M059J (cell line): ENCODE measurements at places on chromosomes 5 and 9.

DNA sequence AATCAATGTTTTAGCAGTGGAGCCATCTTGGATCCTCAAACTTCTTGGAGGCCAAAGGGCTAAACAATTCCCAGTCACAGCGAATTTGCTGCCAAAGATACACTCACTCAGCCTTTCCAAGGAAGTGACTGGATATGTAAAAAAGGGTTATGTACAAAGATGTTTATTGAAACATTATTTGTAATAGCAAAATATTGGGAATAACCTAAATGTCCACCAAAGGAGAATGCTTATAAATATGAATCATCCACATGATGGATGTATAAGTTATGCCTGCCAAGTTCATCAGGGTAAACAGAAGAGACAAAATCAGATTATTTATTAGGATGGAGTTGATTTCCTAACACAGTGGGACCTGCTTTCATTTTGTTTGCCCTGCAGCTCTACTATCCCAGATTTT lies 145.2 kb upstream of the ABCA1 start:
- DNase-seq = no peak

- DNase-seq = no peak
Measured at GRCh38 chr5:1302258-1302657, 7.4 kb upstream of the TERT start.

DNA sequence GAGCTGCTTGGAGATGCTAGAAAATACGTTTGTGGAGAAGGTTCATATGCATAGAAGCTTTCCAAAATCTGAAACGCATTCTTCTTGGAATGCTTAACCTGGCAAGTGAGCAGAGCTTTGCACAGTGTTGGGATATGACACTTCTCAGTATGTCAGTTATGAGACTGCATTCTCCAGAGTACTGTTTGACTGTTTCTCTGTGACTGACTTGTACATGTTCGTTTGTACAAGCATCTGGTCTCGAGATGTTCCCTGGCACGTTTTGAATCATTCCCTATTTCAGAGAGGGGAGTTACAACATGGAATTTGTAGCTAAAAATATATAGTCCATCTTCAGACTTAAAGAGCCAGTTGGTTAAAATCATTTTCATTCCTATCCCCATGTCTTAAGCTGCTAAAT lies 272.4 kb downstream of the ARRDC3 start:
- DNase-seq = no peak

DNA sequence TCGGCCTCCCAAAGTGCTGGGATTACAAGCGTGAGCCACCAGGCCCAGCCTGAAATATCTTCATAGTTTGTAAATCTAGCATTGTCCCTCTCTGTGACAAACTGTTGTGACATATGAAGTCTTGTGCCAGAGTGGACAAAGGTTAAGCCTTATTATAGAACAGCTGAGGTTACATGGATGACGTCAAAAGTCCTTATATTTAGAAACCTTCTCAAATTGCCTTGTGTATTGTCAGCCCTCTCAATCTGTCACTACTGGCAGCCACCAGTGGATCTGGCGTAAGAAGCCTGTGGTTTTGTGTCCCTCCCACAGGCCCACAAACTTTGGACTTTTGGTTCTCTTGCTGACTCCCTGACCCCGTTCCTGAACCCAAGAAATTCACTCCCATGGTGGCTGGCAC lies 79.4 kb upstream of the CCDC112 start:
- peak; percentile 27 for DNase-seq

- DNase-seq = no peak
Measured at GRCh38 chr5:1316588-1317340, 21.9 kb upstream of the TERT start.

GRCh38 chr5:99706160-99706559 lies 777.4 kb upstream of the CHD1 start:
- DNase-seq = no peak

- DNase-seq = no peak
Measured at GRCh38 chr9:72726947-72727346, 205.5 kb downstream of the TMC1 start.

- no peak for DNase-seq
Measured at GRCh38 chr5:172380301-172380986, 73.9 kb downstream of the SH3PXD2B start.

GRCh38 chr9:131635285-131635684 lies 90.0 kb downstream of the PRRT1B start:
- DNase-seq = peak; percentile 98

DNA sequence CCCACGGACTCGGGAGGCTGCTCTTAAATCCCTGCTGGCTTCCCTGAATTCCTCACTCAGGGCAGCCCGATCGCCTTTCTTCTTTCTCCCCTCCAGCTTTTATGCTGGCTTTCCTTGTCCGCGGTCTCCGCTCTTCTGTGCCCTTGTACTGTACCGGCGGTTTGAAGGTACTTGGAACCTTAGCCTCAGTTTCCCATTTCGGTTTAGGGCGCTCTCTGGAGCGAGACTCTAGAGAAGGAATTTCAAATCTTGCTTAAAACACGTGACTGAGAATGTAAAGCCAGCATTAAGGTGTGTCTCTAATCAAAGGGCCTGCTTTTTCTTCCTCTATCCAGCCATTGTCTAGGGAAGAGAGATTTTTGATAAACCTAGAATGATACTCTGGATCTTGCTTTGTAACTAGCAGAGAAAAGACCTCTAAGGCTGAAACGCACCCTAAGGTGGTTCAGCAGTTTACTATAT lies 650 bp downstream of the GPR107 start:
- DNase-seq = no peak

GRCh38 chr5:178193251-178193809 lies 6.2 kb upstream of the GMCL2 start:
- no peak for DNase-seq

GRCh38 chr9:31372799-31373587 lies 1011.5 kb upstream of the ACO1 start:
- peak; percentile 27 for DNase-seq

- DNase-seq = peak; percentile 56
Measured at GRCh38 chr9:91775011-91775707, 174.9 kb downstream of the ROR2 start.

GRCh38 chr5:73998489-73998888 lies 372.5 kb downstream of the ARHGEF28 start:
- DNase-seq = no peak

DNA sequence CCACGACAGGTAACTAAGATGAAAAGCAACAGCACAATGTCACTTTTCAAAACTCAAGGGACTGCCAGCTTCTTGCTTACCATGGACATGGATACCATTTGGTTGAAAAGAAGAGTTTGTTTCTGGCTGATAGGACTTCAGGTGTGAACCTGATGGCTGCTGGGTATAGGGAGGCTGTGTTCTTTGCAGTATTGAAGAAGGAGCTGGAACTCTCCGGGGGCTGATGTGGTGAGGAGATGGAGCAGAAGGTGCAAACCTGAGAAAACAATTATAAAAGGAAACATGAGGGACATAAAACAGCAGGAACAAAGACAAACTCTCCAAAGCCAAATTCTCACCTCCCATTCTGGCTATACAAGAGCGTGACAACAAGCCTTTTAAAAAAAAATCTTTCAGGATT lies 330.1 kb upstream of the RFX3 start:
- DNase-seq = no peak

DNA sequence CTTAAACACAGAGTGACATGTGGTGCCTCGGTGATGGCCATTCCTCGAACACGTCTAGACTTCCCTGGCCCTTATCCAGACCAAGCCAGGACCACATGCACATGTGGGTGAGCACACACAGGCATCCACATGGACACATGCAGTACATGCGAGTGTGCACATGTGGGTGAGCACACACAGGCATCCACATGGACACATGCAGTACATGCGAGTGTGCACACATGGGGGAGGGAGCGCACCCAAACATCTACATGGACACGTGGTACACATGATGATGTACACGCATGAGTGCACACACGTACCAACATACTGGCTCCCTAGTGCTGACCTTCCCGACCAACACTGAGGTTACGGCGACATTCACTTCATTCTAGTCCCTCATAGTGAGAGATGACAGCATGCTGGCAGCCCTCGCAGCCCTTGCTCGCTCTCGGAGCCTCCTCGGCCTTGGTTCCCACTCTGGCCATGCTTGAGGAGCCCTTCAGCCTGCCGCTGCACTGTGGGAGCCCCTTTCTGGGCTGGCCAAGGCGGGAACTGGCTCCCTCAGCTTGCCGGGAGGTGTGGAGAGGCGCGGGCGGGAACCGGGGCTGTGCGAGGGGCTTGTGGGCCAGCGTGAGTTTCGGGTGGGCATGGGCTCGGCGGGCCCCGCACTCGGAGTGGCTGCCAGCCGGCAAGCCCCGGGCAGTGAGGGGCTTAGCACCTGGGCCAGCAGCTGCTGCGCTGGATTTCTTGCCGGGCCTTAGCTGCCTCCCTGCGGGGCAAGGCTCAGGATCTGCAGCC lies 186.8 kb downstream of the HSPA4 start:
- no peak for DNase-seq

DNA sequence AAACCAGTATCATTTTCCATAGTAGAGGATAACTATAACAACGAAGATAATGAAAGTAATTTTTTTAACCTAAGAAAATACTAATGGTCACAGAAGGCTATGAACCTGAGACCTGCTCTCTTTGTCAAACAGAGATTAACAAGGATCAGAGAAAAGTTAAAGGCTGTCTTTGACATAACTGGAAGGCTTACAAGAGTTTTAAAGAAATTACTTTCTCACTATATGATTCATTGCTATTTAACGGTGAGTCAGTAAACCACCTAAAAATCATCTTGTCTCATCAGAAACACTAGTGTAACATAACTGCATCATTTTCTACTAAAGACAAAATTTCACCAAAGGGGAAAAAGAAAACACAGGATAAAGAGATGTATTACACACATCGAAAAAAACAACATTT lies 19.3 kb downstream of the MLANA start:
- peak; percentile 64 for DNase-seq

- DNase-seq = peak; percentile 48
Measured at GRCh38 chr5:76983468-76983867, 30.6 kb downstream of the CRHBP start.

DNA sequence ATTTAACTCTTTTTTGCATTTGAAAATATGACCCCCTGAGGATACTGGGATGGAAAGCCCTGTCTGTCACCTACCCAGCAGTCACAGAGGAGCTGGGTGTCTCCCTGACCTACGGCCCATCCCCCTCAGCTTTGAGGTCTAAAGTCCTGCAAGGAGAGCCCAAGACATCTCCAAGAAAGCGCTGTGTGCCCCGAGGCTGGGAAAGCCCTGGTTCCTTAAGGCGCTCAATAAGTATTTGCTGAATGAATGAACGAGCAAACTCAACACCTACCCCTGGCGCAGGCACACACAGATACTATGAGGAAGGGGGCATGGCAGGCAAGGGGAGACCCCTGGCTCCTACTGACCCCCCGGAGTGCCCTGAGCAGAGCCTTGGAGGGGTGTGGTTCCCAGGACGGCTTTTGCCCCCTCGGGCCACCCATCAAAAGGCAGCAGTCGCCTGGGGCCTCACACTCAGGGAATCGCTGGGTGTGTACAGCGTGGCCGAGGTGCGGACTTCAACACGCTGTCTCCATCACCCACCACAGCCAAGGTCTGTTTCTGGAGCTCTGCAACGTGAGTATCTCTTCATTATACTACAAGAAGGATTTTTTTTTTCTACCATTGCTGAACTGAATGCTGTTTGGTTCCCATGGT lies 211.6 kb downstream of the ERCC6L2 start:
- no peak for DNase-seq

DNA sequence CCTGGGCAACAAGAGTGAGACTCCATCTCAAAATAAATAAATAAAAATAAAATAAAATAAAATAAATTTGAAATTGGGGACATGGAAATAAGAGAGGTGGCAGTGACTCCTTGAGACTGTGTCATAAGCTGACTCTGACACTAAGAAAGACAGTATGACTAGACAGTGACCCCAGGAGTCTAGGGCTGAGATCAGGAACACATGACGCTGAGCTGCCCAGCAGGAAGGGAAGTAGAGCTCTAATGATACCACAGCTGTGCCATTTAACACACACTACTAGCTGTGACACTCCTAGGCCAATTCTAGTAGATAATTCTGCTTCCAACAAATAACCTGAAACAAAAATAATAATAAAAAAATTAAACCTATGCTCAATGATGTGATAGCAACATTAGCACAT lies 293.0 kb downstream of the SEC61B start:
- DNase-seq = no peak

- DNase-seq = peak; percentile 85
Measured at GRCh38 chr5:68047035-68047434, 168.5 kb upstream of the PIK3R1 start.

- no peak for DNase-seq
Measured at GRCh38 chr9:2354856-2355696, 266.5 kb upstream of the VLDLR start.
